ENCODE measurements at places on chromosomes 4 and X.

DNA sequence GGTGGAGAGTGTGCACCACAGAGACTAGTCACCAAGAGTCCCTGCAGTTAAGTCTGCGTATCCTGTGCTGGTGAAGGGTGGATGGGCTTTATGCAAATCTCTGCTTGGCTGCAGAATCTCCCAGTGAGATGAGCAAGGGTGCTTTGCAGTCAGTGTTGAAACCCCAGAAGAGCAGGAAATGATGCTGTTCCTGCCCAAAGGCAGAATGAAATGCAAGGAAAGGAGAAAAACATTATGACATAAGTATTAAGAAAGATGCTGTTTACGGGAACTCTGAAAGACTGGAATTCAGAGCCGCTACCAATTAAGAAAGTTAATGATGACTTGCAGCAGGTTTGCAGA, 25.4 kb upstream of the ACSL1 start:
- DNase-seq: no peak

GRCh38 chr4:99403380-99404184, 31.6 kb downstream of the ADH7 start:
- no peak for DNase-seq

DNA sequence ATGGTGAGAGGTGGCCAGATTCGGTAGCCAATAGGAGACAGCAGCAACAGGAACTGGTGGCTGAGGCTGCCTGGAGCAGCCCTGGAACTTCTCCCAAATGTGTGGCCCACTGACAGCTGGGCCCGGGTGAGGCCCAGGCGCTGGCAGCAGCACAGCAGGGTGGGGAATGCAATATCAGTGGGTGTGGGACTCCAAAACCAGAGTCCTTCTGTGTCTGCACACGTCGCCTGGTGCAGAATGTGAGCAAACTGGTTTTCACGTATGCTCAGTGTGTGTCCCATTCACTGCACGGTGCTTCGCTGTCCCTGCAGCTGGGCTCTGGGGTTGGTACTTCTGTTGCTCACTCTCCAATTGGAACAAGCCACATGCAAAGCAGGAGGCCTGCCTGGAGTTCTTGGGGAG, 14.4 kb upstream of the CENPU start:
- DNase-seq: no peak

DNA sequence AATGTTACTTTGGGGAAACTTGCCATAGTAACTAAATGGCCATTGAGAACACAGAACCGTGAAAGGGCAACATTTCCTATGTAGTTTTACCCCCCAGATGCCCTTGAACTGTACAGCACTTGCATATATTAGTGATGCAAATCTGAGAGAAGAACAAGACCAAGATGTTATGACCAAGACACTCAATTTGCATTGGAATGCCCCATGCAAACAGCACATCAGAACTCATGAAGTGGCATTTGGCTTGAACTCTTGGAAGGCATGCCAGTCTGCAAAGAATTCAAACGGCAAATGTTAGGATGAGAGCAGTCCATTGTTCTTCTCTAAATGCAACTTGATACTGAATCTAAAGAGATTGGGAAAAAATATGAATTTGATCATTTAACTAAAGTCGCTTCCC, 139.4 kb upstream of the CXorf66 start:
- DNase-seq: no peak

DNA sequence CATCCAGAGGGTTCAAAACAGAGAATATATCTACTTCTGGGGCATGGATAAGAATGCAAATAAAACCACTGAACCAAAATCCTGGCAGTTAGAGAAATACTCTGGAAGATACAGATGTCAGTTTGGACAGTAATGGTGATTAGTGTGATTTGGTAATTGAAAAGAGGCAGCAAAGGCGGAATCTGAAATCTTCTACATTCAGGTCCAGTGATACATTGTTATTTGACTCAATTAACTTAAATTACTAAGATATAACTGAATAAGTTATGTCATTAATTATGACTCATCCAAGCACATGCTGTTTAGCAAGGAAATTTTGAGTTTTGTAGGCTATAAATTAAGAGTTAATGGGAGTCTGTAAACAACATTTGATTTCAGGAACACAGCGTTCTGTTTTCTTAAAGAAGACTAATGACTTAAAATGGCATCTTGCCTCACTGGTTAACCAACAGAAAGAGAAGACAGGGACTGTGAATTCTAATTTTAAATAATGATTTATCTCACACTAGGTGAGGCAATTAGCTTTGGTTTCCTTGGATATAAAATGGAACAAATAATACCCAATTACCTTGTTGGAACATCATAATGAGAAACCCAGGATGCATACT, 937.1 kb downstream of the PDHA2 start:
- no peak for DNase-seq

DNA sequence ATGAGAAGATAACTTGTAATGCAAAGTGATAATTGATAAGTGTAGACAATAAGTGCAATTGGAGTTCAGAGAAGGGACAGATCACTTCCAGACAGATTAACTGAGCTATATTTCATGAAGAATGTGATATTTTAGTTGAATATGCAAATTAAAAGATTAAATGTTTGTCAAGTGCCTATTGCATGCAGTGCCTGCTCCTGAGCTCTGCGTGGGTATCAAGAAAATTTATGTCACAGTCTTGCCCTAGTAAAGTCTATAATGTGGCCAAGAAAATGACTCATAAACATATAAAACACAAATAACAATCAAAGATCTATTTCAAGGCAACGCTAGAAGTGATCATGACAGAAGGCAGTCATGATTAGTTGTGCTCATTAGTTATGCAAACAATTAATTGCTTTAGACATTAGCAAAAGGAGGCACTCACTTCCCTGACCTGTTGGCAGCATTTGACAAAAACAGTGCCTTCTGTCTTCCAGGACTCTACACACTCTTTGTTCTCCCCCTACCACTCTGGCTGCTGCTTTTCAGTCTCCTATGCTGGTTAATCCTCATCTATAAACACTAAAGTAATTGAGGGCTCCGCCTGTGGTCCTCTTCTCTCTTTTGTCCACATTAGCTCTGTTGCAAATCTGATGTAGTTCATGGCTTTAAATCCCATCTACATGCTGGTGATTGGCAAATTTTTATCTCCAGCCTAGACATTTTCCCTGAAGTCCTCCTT, 47.7 kb downstream of the ARHGEF38 start:
- DNase-seq: no peak

- no peak for DNase-seq
These were observed 39.6 kb upstream of the CPLX1 start for GRCh38 chr4:865572-865971.

DNA sequence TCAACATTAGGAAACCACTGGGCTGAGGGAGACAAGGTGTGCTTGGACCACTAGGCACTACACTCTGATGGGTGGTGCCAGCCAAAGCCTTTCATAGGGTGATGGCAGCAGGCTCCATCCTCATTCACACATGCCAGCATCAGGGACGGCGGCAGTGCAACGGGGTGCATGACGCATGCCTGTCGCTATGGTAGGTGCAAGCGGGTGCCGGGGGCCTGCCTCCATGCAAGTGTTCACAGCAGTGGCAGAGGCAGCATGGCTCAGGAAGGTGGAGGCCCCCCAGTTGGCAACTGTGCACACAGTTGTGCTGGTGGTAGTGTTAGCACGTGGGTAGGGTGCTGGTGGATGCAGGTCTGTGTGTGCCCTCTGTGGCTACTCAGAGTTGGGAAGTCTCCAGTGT, 184.1 kb downstream of the RELL1 start:
- no peak for DNase-seq

DNA sequence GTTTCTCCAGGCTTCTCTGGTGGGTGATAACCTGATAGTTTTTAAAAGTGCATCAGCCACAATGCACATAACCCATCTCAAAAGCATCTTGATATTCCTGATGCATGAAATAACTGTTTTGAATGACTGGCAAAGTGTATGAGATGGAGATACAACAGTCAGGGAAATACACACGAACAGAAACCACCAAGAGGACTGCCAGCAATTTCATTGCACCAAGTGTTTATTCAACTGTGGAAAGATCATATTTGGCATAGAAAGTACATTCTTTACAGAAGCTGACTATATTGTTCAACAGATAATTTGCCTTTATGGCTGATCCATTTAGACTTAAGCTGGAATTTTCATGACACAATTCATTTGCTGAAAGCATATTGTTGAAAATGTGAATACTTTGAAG, 139.5 kb downstream of the SLIT2 start:
- DNase-seq: no peak

- no peak for DNase-seq
These were observed 34.9 kb downstream of the MMRN1 start for GRCh38 chr4:89929425-89930159.

DNA sequence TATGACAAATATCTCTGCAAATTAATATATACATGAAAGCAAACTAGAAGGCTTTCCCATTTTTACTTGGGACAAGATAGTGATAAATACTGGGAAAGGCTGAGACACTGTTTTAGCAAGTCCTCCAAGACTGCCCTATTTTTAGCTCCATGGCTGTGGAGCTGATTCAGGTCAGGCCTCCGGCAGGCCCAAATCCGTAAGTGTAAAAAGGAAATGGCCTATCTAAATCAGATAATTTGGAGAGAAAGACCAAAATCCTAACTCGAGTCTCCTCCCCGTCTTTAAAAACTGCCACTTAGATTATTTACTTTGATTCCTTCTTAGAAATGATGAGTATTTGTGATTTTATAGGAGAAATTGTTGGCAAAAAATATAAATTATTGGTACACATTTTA, 2.9 kb downstream of the OTUD4 start:
- DNase-seq: no peak

DNA sequence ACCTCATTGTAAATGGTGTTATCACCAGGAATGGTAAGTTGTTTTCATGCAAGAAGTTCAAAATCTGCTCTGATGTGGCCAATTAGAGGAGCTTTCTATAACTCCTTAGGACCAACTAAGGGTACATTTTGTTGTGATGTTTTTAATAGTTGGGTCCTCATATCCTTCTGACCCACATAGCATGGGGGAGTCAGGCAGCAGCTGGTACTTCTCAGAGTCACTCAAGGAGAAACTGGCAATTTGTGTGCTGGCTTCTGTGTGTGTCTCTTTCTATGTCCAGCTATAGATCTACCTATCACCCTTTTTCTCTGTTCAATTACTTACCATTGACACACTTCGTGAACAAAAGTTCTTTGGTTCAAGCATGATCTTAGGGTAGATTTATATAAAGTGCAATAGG, 194.3 kb upstream of the TENM3 start:
- DNase-seq: no peak

GRCh38 chrX:2901367-2902036, 27.6 kb downstream of the ARSD start:
- no peak for DNase-seq

GRCh38 chr4:122959981-122960610, 37.7 kb upstream of the NUDT6 start:
- DNase-seq: no peak

GRCh38 chr4:158079661-158080060, 93.2 kb downstream of the GASK1B start:
- peak; percentile 66 for DNase-seq

DNA sequence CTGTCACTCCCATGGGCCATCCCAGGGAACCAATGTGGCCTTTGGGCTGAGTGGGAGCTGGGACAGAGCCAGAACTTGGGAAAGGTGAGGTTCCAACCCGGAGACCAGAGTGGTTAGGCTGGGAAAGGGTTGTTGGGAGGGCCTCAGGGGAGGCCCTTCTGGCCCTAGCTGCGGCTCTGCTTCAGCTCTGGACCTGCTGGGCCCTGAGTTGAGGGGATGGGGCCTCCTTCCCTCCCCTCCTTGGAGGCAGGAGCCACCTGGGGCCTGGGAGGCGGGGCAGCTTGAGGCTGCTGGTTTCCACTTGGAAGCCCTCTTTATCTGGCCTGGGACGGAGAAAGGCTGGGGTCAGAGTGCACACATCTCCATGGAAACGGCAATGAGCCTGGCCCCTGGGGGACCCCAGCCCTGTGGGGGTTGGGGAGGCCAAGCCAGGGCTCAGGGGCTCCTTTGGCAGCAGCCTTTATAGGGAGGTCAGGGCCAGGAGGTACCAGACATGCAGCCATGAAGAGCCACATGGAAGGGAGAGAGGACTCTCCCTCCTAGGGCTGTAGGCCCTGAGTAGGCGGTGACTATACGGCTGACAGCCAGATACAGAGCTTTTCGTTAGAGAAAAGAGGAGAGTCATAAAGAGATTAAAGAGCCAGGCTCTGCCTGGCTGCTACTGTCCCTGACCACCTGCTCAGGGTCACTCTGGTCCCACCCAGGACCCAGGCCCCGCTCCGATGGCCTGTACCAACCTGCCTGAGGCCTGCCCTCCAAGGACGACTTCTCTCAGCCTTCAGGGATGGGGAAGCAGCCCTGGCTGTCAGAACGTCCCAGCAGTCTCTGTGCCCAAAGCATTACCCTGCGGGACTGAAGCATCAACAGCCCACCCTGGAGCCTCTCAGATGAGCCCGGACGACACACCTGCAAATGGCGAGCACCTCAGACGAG, 6.9 kb upstream of the NSD2 start:
- DNase-seq: no peak

- no peak for DNase-seq
These were observed 63.9 kb downstream of the RS1 start for GRCh38 chrX:18607966-18608365.

- DNase-seq: no peak
These were observed 2.1 kb downstream of the SEL1L3 start for GRCh38 chr4:25860586-25861279.

- no peak for DNase-seq
These were observed 6.8 kb upstream of the CXCL2 start for GRCh38 chr4:74105656-74106280.

- DNase-seq: no peak
These were observed 106.5 kb downstream of the NHSL2 start for GRCh38 chrX:72016881-72017783.
